IPS DF 6.9 (cell line): ENCODE measurements at places on chromosomes 5 and 9.

GRCh38 chr5:174532455-174533453, 191.6 kb upstream of the MSX2 start:
- H3K4me1 ChIP-seq: peaks cover 8% of the 10 kb centered on the region
- H3K4me3 ChIP-seq: no peak overlapping the region
- H3K36me3 ChIP-seq: no peaks in the 10 kb centered on the region
- peak; percentile 52 for DNase-seq
- H3K27me3 ChIP-seq: no peaks in the 10 kb centered on the region

DNA sequence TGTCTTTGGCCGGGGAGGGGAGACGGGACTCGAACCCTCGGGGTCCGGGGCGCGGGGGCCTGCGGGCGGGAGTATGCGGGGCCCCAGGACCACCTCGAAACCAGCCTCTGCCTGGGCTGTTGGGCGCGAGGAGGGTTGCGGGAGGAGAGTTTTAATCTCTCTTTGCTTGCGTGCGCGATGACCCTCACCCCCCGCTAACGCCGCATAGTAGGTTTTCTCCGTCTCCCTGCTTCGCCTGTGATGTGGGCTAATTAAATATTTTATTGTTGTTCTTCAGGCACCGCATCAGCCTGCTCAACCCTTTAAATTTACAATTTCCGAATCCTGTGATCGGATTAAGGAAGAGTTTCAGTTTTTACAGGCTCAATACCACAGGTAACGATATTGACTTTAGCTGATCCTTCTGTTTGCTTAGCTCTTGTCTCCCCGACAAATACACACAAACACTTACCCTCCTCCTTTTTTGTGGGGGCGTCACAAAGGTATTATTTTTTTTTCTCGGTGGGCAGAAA, 1.7 kb downstream of the TLE4 start:
- DNase-seq: no peak
- no peaks in the 10 kb centered on the region for H3K27me3 ChIP-seq
- no peaks in the 10 kb centered on the region; the same call in 1 of the 2 replicates for H3K36me3 ChIP-seq
- peak overlapping the region; percentile 97 for H3K4me3 ChIP-seq
- peaks cover 2% of the 10 kb centered on the region; the same call in 1 of the 2 replicates for H3K4me1 ChIP-seq
- H3K27ac ChIP-seq: no peak overlapping the region

DNA sequence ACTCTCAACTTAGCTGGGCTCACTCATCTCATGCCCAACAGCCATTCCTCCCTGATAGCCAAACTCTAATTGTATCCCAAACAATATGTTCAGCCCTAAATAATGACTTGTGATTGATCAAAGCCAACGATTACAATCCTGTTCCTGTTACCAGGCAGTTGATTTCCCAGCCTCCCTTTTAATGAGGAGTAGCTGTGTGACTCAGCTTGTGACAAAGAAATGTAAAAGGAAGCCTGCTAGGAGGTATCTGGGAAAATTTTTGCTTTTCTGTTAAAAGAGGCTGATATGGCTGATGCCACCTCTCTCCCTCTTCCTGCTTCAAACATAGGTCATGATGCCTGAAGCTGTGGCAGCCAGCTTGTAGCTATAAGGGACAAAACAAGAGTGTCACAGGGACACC, 19.6 kb upstream of the ENC1 start:
- no peak overlapping the region for H3K4me3 ChIP-seq
- no peak for DNase-seq
- H3K27ac ChIP-seq: no peak overlapping the region
- H3K27me3 ChIP-seq: no peaks in the 10 kb centered on the region
- H3K36me3 ChIP-seq: no peaks in the 10 kb centered on the region

- DNase-seq: no peak
- no peak overlapping the region for H3K4me3 ChIP-seq
- H3K27ac ChIP-seq: no peak overlapping the region
- peaks cover 3% of the 10 kb centered on the region for H3K4me1 ChIP-seq
- no peaks in the 10 kb centered on the region; the same call in 1 of the 2 replicates for H3K36me3 ChIP-seq
- peaks cover 92% of the 10 kb centered on the region for H3K27me3 ChIP-seq
Observed at GRCh38 chr9:77017505-77017894, 2.0 kb upstream of the FOXB2 start.

DNA sequence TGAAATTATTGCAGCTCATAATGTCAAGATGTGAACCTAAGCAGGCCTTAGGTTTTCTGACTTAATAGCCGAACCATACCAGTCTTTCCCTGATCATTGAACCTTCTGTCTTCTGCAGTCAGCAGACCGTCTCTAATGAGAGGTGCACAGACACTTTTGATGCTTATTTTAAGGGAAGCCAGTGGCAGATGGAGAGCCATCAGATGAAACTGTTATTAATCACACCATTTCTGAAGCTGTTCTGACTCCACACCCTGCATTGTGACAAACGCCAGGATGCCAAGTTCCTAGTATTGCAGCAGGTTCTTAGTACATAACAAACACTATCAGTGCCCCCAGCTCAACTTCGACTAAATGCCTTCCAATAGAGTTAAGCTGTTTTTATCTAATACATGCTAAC, 43.0 kb downstream of the PIK3R1 start:
- no peak overlapping the region for H3K27ac ChIP-seq
- no peak overlapping the region for H3K4me3 ChIP-seq
- DNase-seq: no peak
- H3K4me1 ChIP-seq: no peaks in the 10 kb centered on the region

GRCh38 chr9:90523958-90524357, 118.7 kb downstream of the DIRAS2 start:
- H3K27me3 ChIP-seq: no peaks in the 10 kb centered on the region
- no peak overlapping the region for H3K4me3 ChIP-seq
- no peaks in the 10 kb centered on the region for H3K36me3 ChIP-seq
- DNase-seq: no peak
- no peaks in the 10 kb centered on the region for H3K4me1 ChIP-seq

DNA sequence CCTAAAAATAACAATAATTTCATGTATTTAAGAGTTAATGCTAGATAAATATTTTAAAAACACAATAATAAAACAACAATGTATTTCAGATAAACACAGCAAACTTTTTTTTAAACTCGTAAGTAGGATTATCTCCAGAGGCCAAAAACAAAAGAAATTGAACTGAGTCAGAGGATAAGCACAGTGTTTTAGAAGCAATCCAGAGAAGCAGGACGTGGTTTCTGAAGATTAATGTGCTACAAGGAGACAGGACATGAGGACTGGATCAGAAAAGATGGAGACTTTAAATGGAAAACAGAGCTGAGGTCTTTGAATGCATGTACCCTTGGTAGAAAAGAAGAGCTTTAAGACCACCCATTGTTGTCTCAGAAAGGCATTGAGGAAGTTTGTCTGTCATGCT, 491.2 kb upstream of the TLE4 start:
- H3K4me3 ChIP-seq: no peak overlapping the region
- no peak for DNase-seq
- no peaks in the 10 kb centered on the region for H3K36me3 ChIP-seq
